Effector memory CD8-positive, alpha-beta T cell (primary cell): ENCODE measurements at places on chromosomes 12 and 14.

DNA sequence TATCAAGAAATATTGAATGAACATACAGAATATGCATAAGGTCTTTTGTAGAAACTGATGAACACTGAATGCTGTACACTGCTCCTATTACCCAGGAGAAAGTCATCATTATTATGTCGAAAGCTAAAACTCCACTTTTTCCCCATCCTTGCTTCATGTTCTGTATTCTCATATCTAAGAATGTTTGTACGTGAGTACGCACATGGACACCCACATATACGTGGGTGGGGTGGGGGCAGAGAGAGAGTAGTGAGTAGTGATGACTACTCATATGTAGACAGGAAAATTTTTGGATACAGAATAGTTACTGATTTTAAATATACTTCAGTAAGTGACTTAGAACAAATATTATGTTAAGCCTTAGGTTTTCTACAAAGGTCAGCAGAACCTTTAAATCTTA is 75.1 kb downstream of the FERMT2 start:
- no peak for DNase-seq

- DNase-seq, result no peak
Measured at GRCh38 chr14:47442211-47442610, 233.2 kb downstream of the MDGA2 start.

DNA sequence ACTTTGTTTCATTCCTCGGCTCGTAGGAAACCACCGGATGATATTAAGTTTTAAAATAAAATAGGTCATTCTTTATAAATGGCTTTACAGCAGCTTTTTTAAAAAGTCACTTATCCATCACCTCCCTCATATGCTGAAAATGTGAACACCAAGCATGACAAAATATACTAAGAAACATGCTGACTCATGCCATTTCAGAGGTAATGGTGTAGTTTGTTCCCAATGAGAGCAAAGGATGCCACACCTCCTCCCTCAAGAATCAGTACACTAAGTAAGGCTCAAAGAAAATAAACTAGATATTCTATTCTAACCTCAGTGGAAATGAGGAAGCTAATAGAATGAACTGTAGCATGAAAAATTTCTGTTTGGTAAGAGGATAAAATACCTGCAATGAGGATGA is 5.5 kb upstream of the DIO2 start:
- DNase-seq, result no peak

GRCh38 chr14:24700511-24700910 is 66.5 kb upstream of the GZMB start:
- DNase-seq, result no peak

DNA sequence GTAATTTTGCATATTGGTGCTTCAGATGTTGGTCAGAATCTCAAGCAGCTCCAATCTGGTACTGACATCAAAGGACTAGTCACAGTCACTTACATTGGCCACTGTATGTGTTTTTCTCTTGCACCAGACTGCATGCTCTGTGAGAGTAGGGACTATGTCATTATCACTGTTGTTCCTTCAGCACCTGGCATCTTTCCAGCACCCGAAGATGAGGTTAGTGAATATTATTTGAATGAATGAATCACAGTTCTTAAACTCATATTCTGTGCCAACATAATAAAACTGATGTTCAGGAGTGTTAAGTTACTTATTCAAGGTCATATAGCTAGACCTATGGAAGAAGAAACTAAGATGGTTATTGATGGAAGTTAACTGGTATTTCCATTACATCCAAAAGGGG is 204.5 kb upstream of the TBX3 start:
- no peak for DNase-seq

DNA sequence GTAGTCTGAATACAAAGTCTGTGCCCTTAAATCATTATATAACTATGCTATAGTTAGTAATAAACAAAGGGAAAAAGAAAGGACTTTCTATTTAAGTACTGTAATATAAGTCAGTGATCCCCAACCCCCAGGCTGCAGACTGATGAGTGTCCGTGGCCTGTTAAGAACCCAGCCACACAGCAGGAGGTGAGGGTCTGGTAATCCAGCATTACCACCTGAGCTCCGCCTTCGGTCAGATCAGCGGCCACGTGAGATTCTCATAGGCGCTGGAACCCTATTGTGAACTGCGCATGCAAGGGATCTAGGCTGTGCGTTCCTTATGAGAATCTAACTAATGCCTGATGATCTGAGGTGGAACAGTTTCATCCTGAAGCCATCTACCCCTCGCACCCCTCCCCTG is 15.7 kb downstream of the NFYB start:
- no peak for DNase-seq

GRCh38 chr12:124927201-124928094 is 13.0 kb upstream of the UBC start:
- DNase-seq, result peak; percentile 92

DNA sequence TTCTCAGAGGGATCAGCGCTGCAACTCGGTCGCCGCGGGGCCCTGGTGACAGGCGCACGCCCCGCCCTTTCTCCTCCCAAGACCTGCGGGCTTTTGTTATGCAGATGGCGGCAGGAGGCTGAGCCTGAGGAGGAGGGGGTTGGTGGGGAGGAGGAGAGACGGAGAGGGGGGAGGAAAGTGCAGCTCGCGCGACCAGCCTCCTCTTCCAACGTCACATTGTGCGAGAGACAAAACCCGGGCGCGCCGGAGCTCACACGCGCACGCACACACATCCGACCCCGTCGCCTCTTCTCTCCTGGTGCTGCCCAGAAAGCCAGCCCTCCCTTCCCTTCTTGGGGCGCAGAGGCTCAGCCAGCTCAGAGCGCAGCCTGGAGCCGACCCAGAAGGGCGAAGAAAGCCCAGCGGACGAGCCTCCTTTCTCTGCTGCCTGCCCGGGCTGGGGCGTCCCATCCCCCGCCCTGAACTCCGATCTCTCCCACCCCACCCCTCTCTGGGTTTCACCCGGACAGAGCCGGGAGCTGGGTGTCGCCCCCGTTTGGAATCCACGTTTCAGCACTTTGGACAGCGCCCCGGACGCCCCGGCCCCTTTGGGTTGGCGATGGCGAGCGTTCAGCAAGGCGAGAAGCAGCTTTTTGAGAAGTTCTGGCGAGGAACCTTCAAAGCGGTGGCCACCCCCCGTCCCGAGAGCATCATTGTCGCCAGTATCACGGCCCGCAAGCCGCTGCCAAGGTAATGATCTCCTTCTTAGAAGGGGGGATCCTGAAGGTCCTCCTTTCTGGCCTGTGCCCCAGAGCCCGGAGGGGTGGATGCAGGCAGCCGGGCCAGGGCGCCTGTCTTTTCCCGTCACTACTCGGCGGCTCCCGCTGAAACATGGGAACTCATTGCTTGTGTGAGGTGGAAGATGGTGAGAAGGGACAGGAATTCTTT is at the start of gene SRRM4:
Gene SRRM4 (plus strand): TSS at position 257 of the 927 bp plus-strand sequence. CDS start 342 bp downstream, at position 599.
- no peak for DNase-seq

- no peak for DNase-seq
Measured at GRCh38 chr14:96783915-96784224, 13.3 kb upstream of the VRK1 start.

DNA sequence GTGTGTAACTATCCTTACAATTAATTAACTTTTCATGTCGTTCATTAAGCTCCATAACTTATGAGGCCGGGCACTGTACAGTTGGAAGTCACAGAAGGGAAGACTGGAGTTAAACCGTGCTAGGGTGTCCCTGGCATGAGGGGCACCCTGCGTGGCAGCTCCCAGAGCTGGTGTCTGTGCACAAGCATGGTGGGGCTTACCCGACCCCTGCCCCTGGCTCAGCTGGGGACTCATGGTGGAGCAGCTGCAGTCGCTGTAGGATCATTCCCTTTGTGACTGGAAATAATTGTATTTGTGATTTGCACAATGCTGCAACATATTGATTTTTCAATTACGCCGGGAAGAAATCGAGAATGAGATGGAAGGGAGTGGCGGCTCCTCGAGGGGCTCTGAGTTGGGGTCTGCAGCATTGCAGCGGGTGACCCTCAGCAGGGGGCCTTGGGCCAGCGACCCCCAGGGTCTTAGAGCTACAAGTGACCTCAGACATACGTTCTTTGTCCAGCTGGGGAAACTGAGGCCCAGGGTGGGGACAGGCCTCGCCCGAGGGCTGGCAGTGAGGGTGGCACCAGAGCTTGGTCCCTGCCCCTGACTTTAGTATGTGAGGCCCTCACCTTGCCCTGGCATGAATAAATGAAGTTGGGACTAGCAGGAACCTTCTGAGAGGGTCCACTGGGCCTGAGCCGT is 125.4 kb downstream of the KIF26A start:
- no peak for DNase-seq

DNA sequence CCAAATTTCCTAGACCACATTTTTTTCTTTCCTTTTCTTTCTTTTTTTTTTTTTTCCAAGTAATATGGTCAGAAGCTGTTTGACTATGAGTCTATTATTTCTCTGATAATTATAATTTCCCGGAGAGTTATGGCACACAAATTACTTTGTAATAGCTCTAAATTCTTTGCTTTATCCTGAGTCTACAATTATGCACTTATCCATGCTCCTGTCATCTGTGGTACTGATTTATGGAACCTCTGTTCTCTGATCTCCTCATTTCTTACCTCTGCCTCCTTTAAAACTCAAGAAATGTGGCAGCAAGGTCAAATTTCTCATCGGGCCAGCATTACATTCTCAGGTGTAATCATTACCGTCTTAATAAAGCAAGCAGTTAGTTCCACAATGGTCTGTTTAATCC is 282.1 kb downstream of the PAWR start:
- no peak for DNase-seq

GRCh38 chr12:49537752-49538509 is 899 bp upstream of the KCNH3 start:
- no peak for DNase-seq

DNA sequence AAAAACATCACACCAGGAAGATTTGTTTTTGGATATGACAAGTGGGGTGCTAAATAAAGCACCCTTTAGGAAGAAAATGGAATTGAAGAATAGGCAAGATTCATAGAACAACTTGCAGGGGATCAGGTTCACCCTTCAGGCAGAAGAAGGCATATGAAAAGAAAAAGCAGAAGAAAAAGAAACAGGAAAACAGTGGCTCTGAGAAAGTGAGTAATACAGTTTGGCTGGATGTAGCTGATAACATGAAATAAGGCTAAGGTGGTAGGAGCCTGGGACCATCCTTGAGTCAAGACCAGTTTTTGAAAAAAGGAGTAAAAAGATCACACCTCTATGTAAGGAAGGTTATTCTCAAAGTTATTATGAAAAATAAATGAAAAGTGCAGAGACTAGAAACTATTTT is 42.4 kb downstream of the TRIP11 start:
- no peak for DNase-seq

DNA sequence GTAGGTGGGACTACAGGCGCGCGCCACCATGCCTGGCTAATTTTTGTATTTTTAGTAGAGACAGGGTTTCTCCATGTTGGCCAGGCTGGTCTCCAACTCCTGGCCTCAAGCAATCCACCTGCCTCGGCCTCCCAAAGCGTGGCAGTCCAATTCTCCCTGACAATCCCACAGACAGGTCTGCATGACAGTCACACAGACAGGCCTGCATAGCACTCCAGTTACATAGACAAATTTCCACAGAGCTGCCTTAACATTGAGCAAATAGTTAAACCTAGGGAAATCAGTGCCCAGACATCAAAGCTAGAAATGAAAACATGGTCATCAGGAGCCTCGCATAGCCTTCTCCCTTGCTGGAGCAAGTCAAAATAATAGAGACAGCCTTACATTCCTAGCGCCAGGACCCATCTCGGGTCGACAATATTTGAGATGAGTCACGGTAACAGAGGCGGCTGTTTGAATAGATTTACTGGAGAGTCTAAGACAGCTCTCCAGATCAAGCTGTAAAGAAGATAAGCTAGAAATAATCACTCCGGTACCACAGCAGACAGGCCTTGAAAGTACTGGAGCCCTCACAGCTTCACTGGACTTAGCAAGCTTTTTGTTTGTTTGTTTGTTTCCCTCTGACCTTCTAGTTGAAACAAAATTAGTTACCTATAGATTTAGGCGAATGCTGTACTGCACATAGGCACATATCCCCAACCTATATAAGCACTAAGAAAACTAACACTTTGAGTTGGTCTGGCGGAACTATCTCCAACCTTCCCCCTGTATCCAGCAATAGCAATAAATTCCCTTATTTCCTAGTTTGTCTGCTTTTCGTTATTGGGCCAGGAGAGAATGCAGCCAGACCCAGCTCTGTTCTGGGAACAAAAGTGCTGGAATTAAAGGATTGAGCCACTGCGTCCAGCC is 23.8 kb upstream of the PYROXD1 start:
- no peak for DNase-seq
